Urinary bladder (tissue), 4 donors: ENCODE measurements at places on chromosomes 13 and 19.

- no peak for DNase-seq
Observed at GRCh38 chr13:113950451-113951245, 23.2 kb downstream of the C13orf46 start.

DNA sequence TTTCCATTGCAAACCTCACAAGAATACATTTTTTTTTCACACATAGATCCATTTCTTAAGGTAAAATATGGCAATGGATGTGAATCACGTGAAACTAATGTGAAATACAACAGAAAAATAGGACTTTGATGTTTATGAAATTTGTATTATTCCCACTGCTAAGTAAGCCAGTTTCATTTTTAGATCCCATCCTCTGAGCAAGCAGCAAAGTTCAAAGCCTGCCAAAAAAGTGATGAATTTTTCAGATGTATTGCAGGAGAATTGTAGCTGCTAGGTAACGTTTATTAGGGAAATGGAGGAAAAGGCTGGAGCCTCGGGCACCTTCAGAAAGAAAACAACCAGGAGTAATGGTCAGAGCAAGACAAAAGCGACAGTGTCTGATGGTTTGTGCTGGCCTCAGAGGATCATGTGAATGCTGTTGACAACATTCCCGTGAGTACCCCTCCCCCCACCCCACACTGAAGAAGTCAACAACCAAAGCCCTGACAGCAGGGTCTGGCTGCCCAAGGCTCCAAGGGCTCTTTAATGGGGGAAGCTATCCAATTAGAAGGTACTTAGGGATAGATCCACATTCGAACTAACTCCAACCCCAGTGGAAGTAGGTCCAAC is 95.5 kb downstream of the OXGR1 start:
- no peak for DNase-seq

DNA sequence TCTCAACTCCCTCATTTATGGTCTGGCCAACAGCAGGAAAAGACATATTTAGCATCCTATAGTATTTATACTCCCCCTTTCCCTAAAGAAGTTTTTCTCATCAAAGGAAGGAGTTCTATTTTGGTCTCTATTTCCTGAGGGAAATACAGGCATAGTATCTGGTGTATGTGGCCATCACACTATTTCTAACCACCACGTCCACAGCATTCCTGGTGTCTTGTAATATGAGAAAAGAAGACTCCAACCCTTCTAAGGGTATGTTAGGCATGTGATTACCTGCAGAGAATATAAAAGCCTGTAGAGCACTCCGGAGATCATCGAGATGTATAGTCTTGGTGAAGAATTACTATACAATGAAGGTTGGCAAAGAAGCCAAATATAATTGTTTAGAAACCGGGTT is 137.4 kb downstream of the VWA8 start:
- no peak for DNase-seq

- no peak for DNase-seq
Observed at GRCh38 chr13:48686636-48687210, 33.0 kb downstream of the CYSLTR2 start.

DNA sequence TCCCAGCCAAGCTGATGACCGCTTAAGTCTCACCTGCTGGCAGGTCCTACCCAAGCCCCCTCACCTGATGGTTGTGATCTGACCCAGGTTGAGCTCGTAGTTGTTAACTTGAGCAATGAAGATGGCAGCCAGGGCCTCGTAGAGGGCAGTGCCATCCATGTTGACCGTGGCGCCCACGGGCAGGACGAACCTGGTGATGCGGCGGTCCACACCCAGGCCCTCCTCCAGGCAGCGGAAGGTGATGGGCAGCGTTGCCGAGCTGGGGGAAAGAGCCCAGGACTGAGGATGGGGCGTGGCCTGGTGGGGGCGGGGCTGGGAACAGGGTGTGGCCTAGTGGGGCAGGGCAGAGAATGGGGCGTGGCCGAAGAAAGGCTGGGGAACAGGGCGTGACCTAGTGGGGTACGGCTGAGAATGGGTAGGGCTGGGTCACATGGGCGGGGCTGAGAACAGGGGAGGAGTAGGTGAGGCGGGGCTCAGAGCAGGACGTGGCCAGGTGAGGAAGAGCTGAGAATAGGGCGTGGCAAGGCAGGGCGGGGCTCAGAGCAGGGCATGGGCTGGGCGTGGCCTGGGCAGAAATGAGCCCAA is 12.9 kb downstream of the OR7C2 start:
- no peak for DNase-seq

DNA sequence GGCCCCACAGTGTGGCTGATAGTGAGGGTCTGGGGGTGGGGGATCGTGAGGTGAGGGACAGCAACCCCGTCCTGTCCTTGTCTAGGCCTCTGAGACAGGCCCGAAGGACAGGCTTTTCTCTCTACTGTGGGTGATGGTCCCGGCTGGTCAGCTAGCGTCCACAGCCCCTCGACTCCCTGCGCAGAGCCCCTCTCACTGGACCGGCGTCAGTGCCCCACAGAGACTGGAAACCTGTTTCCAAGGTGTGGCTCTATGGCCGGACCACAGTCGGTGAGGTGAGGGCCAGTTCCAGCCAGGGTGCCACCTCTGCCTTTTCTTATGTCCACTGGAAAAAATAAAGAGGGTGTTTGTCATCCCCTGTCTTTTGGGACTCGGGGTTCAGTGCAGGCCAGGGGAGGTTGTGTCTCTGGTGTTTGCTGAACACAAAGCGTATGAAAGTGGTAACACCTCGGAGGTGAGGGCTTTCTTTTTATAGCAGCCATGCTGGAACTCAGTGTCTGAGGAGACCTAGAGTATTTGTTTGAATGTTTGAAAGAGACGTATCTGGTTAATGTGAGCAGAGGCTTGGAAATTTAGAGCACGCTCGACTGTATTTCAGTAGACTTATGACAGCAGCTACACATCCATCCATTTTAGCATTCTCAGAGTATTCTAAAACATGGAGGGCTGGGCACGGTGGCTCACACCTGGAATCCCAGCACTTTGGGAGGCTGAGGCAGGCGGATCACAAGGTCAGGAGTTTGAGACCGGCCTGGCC is 22.8 kb downstream of the ATP11A start:
- DNase-seq, result no peak

DNA sequence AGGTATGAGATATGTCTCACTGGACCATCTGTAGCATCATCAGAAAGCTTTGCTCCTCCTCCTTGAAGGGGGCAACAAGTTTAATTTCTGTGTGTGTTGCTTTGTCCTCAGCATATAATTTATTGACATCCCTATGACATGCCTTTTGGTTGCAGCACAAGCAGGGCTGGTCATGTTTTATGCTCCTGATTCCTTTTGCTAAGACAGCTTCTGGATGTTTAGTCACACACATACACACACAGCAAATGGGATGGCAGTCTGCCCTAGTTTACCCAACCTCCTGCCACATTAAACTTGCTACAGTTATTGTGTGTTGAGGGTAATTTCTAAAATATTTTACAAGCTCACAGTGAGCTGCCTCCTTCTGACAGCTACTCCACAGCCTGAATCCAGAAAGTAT is 217.9 kb upstream of the RXFP2 start:
- no peak for DNase-seq

- DNase-seq, result no peak
Observed at GRCh38 chr13:44298314-44298713, 75.3 kb upstream of the SERP2 start.

GRCh38 chr13:40479196-40479845 is 187.1 kb downstream of the FOXO1 start:
- DNase-seq, result no peak

- DNase-seq, result no peak
Observed at GRCh38 chr13:23902975-23903905, 5.9 kb upstream of the C1QTNF9B start.

GRCh38 chr13:51590231-51590970 is 6.1 kb downstream of the WDFY2 start:
- no peak for DNase-seq

DNA sequence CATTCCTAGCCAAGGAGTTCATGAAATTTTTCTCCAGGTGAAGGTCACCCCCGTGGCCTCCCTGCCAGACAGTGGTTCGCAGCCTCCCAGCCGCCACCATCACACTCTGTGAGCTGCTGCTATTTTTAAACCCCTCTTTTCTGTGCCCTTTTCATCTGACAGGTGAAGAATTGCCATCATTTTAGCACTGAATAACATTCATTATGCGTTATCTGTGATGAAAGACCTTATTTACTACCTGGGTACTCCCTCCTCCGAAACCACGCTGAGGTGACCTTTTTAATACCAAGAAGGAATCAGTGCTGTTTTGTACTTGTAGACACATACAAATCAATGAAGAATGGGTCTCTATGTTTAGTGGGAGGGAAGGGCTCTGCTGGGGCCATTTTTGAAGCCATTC is 148.9 kb upstream of the GPR12 start:
- no peak for DNase-seq

- no peak for DNase-seq
Observed at GRCh38 chr19:20444202-20444885, 121.2 kb downstream of the ZNF737 start.

GRCh38 chr19:291006-291521 is at the start of gene PLPP2:
Gene PLPP2, minus strand, starts transcription at chr19:291403. Its CDS starts 67 bp downstream, at chr19:291336.
- no peak for DNase-seq

DNA sequence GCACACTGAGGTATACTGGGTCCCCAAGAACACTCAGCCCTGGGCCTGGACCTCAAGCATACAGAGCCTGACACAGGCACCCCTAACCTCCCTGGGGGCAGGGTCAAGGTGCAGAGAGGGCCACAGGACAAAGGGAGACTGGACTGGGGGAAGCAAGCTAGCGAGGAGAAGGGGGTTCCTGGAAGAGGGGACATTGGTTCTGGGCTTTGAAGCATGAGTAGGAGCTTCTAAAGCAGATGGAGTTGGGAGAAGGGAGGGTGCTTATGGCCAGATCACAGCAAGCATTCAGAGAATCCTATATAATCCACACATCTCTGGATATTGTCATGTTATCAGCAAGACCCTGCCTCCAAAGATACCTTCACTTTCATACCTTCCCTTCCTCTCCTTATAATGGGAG is 3.2 kb downstream of the CIB3 start:
- DNase-seq, result no peak

DNA sequence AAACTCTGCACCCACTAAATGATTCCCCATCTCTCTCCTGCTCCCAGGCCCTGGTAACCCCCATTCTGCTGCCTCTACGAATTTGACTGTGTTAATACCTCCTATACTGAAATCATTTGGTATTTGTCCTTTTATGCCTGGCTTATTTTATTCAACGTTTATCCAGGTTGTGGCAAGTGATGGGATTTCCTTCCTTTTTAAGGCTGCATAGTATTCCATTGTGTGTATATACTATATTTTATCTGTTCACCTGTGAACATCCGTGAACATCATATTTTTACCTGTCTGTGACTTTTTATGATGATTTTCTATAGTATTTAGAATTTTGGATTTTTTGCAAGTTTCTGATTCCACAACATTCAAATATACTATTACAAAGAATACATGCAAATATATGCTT is 13.9 kb upstream of the CEBPG start:
- DNase-seq, result no peak

DNA sequence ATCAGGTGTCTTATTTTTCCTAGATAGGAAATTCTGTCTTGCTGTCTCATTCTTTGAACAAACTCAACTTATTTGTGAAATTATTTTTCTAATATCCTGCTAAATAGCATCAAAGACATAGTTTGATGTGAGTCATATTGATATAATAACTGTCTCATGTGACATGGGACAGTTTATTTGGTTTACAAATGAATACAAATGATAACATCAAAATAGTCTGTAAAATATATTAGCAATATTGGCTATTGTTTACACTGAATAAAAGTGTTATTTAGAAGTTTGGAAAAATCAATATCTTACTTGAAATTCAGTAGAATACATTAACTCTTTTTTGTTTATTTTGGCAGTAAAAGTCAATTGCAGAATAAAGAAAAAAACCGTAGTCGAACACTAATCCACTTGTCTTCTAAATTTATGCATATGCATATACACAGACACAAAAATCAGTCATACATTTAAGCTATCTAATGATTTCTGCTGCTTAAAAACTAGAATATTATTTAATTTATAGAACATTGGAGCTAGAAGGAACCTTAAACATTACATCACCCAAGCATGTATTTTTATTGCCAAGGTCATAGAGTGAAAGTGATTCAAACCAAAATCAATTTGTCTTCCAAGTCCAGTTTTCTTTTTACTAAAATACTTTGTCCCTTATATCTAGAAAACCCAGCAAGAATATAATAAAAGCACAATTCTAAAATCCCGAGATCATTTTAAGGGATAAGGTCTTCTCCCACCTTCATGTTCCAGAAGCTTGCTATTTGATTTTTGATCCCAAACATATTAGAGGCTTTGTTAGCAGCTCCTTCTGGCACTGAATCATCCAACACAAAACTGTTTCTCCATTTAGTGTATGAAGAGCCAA is 776.5 kb upstream of the SLITRK1 start:
- no peak for DNase-seq

DNA sequence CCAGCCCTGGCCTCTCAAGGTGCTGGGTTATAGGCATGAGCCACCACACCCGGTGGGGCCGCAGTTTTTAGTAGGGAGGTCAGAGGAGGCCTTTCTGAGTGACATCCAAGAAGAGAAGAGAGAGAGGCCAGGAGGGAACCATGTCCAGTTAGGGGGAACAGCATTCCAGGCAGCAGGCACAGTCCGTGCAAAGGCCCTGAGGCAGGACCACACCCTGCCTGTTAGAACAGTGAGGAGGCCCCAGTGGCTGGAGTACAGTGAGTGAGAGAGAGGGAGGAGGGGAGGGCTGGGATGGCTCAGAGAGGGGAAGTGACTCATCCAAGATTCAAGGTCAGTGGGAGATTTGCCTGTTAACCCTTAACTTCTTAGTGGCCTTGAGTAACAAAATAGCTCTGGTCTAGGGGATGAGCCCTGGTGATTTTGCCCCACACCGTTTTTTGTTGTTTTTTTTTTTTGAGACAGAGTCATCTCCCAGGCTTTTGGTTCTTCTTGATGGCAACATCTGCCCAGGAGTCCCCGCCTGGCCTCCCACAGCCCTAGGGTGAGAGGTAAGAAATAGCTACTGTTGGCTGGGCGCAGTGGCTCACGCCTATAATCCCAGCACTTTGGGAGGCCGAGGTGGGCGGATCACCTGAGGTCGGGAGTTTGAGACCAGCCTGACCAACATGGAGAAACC is 2.7 kb upstream of the PLIN3 start:
- no peak for DNase-seq

GRCh38 chr13:71721104-71721503 is 145.9 kb downstream of the DACH1 start:
- DNase-seq, result no peak

DNA sequence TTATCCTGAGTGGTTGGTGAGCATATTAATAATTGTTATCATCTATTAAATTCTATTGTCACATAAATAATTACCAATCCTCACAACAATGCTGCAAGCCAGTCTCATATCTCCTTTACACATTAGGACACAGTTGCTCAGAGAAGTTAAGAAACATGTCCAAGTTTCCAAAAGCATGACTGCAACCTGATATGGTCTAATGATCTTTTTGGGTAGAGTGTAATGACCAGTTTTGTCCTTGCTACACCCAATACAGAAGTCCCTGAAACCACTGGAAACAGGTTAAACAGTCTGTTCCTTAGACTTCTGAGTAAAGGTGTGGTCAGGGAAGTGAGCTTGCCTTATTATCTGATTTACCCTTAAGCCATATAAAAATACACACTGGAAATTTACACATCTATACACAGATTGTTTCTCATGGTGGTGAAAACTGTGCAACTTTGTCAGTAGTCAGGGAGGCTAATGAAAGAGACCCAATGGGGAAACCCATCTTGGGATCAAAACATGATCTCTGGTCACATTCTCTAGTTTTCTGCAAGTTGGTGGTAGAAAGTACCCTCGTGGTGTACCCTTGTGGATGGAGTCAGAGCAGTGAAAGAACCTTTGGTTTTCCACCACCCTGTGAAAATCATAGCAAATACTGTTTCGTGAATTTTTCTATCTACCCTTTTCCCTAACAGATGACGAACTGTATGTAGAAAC is 146.0 kb upstream of the KLF12 start:
- DNase-seq, result no peak
